T-cell (primary cell): ENCODE measurements at places on chromosomes 2 and 18.

GRCh38 chr2:44740678-44741077, 200.8 kb upstream of the SIX3 start:
- no peak for DNase-seq

DNA sequence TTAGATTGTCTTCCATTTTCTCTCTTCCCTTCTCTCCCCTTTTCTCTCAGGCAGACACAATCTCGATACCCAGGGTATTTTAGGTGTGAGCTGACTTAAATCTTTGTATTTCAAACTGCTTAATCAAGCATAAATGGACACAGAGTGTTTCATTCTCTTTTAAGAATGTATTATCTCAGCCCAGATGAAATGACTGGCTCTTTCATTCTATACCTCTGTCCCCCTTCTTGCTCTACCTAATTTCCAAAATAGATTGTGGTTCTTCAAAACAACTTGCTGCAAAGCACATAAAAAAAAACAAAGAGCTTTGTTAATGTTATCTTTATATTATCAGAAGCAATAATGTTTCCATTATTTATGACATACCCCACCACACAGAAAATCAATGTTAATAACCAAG, 514.6 kb downstream of the ERBB4 start:
- no peak for DNase-seq

- DNase-seq = no peak
These were observed 88.0 kb upstream of the CELF4 start for GRCh38 chr18:37653618-37654017.

DNA sequence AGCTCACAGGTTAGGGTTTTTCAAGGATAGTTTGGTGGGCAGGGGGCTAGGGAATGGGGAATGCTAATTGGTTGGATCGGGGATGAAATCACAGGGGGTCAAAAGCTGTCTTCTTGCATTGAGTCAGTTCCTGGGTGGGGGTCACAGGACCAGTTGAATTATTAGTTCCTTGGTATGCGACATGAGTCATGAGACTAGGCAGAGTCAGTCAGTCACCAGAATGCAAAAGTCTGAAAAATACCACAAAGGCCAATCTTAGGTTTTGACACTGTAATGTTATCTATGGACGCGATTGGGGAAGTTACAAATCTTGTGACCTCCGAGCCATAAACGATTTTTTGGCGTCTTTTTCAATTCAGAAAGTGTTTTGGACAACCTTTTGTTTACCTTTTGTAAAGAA, 101.2 kb downstream of the ZNF519 start:
- DNase-seq = no peak

DNA sequence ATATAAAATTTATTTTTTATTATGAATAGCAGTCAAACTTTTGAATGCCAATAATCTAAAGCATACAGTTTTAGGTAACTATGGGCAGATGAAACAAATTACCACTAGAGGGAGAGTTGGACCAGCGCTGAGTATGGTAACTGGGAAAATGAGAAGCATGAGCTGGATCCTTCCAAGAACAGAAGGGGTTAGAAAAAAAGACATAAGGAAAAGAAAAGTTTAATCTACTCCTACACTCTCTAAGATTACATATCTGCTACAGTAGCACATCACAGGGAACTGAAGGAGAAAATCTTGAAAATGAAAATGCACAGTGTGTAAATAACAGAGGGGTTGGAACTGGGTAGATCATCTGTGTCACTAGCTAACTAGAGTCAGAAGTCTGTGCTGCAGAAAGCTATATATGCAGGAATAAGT, 15.5 kb downstream of the REG3G start:
- DNase-seq = no peak

DNA sequence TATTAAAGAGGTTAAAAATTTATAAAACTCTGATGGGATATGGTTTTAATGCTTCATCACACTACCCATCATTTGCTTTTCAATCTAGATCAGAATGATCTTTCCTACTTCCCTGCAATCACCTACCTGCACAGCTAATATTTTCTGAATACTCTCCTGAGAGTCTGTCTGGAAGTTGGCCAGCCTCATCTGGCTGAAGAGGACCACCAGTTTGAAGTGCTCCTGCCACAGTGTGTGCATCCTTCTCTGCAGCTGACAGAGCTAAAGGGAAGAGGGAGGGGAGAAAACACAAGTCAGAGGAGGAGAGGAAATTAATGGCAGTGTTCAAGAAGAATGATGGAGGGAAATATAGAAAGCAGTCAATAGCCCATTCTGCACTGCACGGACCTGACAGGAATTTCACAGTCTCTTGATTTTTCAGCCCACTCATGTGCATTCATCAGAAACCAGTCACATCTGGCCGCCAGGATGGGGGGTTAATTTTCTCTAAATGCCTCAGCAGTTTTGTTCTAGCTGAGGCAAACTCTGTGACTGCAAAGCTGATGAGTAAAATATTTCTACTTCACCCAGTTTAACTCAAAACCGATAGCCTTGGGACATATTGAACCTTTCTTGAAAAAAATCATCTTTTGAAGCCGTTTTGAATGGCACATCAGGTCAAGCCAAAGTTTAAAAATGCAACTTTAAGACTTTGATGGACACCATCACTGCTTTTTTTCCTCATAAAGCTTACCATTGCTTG, 201.8 kb upstream of the KLHL14 start:
- DNase-seq = no peak

DNA sequence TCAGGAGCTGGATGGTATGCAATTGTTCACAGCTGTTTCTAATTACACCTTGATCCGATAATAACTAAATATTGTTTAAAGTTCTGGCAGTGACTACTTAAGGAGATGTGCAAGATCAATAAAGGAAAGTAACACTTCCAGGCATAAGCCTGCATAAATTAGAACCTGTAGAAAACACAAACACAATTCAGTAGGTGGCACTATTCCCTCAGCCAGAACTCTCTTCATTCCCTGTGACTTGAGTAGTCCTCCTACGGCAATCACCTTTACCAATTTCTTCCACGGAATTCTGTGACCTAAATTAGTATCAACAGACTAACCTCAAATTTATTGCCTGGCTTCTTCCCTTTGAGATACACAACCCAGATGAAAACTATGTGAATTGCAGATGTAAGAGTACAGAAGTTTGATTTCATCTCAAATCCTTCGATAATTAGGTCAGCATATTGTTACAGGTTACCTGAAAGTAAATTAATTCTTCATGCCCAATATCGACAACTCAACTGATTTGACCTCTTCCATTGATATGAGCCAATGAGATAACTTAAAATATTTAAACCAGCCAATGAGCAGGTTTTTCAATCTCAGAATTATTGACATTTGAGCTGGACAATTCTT, 137.8 kb downstream of the PID1 start:
- DNase-seq = no peak

GRCh38 chr2:221914334-221914880, 342.3 kb upstream of the EPHA4 start:
- no peak for DNase-seq

DNA sequence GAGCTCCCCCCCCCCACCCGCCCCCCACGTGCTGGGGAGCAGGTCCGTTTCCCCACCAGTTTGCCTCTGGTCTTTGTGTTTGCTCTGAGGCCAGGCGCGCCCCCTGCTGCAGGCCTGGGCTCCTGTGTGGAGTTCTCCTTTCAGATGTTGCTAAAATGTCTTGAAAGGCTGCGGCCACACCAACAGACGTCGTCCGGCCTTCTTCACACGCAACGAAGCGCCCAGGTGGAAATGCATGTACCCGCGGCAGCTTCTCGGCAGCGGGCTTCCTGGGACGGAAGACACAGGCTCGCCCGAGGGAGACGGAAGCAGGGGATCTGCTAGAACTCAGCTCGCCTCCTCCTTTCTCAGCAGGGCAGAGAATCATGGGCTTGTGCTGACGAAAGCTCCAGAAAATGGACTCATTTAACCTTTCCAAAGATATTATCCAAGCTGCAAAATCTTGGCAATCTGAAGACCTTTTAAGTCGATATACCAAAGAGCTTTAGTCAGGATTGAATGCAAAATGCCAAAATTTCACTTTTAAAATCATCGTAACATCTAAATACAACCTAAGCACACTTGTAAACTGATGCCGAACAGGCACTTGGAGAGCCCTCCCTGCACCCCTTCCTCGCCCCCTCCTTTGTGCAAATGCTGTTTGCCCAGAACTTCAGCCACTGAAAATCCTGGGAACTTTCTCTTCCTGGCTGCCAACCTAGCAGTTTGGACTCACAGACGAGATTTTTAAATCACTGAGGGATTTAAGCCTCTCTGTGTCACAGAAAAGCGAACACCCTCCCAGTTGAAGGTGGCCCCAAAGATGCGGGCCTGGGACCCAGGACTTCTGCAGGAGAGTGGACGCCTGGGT, 125.5 kb upstream of the ZNF516 start:
- DNase-seq = peak; percentile 3

- no peak for DNase-seq
These were observed 197.4 kb upstream of the HDAC4 start for GRCh38 chr2:239598011-239598731.

- DNase-seq = no peak
These were observed 1.8 kb downstream of the ZBTB7C start for GRCh38 chr18:48407358-48407757.

DNA sequence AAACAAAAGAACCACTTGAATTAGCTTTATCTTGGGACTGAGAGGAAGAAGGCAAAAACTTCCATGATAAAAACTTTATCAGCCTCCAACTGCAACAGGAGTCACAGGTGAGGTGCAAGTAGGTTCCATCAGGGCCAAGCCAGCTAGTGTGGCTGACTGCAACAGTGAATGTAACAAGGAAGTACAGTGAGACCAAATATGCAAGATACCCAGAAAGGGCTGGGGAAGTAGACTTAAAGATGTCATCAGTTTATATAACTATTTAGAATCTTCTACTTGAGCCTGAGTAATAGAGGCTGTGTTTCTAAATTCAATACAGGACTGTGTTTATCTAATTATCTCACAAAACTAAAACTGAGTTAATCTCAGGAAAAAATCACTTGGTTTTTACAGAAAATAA, 14.8 kb downstream of the PLEKHM3 start:
- DNase-seq = no peak

DNA sequence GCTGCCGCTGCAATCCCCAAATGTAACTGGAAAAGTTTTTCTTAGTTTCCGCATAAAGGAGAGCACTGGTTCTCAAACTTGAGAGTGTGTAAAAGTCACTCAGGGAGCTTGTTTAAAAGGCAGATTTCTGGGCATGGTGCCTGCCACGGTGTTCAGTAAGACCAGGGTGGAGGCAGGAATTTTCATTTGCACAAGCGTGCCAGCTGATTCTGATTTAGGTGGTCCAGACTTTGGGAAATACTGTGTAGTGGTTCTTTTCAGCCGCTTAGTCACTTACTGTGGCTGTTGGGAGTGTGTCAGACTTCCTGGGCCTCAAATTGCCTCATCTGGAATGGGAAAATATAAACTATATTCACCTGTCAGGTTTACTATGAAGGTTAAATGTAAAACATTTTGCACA, 788 bp downstream of the ARMC9 start:
- DNase-seq = no peak

- peak; percentile 4 for DNase-seq
These were observed 349.1 kb downstream of the ANAPC1 start for GRCh38 chr2:111534910-111535352.

GRCh38 chr2:3176071-3176868, 201.3 kb downstream of the EIPR1 start:
- no peak for DNase-seq

- DNase-seq = no peak
These were observed 137.2 kb downstream of the TFCP2L1 start for GRCh38 chr2:121147766-121148165.

DNA sequence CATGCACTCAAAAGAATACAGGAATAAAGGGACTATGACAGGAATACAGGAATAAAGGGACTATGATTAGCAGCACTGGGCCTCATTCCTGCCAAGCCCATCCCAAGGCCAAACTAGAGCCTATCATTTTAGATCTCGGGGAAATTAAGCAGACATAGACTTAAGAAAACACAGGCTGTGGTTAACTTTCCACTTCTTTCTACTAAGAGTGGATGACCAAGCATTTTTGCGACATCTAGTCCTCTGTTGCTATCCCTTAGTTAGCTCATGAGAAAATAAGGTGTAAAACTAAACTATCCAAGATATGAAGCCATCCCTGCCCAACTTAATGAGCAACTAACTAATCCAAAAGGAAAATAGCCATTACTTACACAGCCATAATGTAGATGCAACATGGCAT, 5.9 kb downstream of the LYPD1 start:
- no peak for DNase-seq

DNA sequence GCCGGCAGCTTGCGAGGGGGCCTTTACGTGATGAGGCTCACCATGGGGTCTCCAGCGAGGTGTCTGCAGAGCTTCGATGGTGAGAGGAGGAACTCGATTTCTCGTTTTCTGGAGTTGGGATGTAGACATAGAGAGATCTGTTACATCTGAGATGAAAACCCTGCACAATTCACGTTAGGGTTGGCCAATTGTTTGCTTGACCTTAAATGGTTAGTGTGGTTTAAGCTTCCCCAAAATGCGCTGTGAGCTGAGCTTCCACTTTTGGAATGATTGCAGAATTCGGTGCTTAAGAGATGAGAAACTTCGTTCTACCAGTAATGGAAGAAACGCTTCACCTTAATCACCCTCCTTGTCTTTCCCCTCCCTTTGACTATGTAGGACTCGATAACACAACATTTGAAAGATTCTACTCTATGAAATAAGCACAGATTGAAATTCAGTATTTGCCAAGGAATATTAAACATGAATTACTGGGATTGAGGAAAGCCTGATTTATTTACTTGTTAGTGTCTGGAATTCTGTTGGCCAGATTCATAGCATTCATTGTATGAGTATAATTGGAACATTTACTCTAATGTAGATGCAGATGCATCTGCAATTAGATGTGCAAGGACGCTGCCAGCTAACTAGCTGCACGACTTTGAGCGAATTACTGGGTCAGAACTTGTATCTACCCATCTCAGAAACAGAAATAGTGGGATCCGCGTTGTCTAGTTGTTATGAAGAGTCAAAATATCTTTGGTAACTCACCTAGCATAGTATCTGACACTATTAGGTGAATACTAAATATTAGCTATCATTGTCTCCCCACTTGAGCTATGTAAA, 1.6 kb upstream of the KLF7 start:
- no peak for DNase-seq

- no peak for DNase-seq
These were observed 211.4 kb downstream of the ZBTB7C start for GRCh38 chr18:48197819-48198218.

GRCh38 chr2:165804719-165805118, 10.7 kb upstream of the GALNT3 start:
- DNase-seq = no peak

DNA sequence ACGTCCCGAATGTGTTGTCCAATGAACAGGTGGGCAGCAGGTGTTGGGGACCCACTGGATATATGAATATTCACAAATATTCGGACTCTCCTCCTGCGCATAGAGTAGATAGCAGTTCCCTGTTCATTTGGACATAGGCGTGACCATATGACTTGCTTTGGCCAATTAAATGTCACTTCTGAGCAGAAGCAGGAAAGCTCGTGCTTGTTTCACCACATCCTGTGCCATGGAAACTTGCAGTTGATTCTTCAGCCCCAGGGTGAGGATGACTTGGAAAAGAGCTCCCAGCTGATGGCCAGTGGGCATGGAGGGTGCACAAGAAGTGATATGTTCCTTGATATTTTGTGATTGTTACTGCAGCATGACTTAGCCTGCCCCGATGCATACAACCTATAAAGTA, 52.6 kb downstream of the PTPRM start:
- no peak for DNase-seq
